GOT3 (cell line): ENCODE measurements at places on chromosomes 5 and 9.

DNA sequence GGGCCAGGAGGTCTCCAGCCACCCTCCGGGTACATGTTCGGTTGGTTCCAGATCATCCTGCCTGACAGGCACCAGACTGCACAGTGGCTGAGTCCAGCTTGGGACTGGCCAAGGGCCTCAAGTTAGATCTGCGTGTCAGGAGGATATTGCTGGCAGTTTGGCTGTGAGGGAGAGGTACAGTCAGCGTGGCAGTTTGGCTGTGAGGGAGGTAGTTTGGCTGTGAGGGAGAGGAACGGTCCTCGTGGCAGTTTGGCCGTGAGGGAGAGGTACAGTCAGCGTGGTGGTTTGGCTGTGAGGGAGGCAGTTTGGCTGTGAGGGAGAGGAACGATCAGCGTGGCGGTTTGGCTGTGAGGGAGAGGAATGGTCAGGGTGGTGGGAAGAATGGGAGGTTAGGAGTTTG lies 39.0 kb downstream of the CACNA1B start:
- no peak for DNase-seq

DNA sequence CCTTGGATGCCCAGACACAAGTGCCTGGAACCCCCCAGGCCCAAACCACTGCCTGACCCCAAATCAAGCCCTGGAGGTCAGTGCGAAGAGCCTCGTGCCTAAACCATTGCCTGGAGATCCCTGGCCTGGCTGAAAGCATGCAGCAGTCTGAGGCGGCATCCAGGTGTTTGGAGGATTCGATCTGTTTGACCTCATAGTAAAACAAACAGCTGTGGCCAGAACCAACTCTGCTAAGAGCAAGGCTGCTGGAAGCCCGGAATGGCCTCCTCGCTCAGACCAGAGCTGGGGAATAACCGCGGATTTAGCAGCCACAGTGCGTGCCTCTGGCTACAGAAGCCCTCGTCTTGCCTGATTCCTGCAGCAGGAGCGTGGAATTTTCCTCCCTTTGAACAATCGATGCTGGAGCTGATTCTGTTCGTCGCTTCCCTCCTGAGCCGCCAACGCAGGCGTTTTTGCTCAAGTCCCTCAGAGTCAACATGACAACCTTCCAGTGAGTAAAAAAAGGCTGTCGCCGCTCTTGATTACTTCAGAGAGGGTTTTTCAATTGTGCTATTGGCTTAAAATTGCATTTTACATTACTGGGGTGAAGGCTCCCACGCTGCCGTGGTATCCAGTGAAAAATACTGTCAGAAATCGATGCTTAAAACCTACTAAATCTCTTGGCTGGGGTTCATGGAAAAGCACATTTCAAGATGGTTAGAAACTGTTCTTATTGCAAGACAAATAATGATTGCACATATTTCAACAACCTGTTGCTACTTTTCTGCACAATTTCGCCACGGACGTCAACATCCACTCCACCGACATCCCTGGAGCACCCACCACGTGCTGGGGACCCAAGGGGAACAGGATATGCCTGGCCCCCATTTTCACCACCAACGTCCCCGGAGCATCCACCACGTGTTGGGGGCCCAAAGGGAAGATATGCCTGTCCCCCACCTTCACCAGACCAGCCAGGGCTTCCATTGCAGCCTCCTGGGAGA lies 190.0 kb downstream of the OLFM1 start:
- DNase-seq, result no peak

- DNase-seq, result no peak
Observed at GRCh38 chr9:111284703-111285102, 45.3 kb downstream of the OR2K2 start.

GRCh38 chr5:107121793-107122519 lies 548.8 kb downstream of the EFNA5 start:
- DNase-seq, result no peak

DNA sequence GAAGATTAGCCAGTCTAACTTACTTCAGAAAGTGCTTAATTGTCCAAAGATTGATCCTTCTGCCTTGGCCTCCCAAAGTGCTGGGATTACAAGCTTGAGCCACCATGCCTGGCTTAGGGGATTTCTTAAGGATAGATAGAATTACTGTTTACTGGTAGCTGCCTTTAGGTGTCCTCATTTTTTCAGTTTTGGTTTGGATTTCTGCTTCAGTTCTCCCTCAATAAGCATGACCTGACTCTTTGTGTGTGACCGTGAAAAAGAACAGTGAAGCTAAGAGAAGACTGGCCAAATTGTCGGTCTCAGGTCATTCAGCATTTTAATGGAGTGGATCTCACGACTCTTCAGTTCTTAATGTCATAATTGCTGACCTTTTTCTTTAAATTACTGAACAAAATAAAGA lies 22.9 kb upstream of the CMYA5 start:
- no peak for DNase-seq

DNA sequence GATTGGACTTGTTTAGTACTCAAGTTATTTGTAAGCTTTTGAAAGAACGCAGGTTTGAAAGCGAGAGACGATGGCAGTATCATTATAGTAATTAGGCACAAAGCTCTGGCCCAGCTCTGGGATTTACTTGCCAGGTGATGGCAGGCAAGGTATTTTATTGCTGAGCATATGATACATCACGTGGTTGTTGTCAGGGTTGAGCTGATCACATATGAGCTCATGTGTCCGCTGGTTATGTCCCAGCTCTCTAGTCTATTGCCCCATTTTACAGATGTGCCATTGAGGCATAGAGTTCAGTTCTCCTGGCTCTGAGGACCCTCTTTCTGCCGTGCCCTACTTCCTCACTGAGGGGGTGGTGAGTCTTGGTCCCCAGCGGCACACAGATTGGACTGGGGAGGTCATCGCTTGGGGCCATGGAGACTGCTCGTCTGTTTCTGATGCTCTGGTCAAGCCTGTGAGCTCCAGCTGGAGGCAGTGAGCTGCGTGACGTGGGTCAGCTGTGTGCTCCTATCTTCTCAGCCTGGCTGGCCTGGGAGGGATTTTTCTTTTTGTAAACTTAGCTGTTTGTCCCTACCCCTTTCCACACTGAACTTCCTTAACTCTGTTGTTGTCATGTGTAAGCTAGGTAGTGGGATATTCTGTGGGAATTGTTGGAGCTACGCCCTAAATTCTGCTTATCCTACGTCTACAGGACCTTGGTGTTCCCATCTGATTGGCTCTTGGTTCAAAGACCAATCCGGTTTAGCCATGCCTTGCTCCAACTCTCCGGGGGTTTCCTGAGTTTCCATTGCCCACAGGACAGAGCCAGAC lies 2.2 kb downstream of the NXNL2 start:
- no peak for DNase-seq

DNA sequence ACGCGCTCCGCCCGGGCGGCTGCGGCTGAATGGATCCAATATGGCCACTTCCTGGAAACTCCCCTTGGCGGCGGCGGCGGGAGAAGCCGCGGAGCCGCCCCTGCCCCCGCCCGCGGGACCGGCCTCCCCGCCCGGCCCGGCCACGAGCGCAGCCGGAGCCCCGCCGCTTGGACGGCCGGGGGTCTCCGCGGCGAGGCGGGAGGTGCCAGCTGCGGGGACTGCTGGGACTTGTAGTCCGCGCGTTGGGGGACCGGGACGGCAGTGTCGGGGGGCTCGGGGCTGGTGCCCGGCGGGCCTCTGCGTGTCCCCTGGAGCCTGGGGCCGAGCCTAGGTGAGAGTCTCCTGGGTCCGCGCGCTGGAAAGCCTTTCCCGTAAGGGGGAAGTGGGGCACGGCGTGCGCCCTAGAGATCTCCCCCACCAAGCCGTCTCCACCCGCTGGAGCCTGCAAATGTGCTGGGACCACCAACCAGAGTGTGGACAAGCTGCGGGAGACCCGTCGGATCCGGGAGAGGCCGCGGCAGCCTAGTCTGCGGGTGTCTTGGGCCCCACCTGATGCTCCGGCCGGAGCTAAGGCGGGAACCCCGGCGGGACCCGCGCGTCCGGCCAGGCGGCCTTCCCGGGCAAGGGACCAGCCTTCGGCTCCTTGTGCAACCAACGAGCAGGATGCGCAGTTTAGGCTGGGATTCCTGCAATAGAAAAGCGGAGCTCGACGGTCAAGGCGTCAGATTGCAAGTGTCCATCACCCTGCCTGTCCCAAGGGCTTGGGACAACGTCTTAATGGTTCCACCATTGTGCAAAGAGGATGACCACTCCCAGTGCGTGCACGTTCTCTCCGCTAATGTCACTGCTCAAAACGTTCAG lies at the start of gene SEPTIN8:
Gene SEPTIN8, minus strand, starts transcription at position 31 of the 861 bp plus-strand sequence. CDS start 102 bp downstream, outside the sequence.
- DNase-seq, result no peak

GRCh38 chr9:112012026-112012902 lies 115.7 kb downstream of the UGCG start:
- peak; percentile 12 for DNase-seq

DNA sequence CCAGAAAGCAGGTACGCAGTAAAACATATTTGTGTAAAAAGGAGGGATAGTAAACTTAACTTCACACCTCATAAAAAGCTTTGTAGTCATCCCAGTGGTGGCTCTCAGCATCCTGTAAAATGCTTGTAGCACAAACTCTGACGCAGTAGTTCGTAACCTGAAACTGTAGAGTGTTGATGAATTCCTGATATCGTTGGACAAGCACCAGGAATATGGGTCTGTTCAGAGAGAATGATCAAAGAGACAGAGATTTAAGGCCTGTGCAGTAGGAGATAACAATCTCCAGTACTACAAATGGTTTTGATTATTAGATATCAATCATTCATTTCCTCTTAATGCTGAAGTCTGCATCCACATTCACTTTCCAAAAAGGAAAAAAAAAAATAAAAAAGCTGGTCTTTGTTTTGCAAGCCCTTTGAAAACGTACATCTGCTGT lies 148.5 kb downstream of the KIAA0825 start:
- DNase-seq, result no peak

DNA sequence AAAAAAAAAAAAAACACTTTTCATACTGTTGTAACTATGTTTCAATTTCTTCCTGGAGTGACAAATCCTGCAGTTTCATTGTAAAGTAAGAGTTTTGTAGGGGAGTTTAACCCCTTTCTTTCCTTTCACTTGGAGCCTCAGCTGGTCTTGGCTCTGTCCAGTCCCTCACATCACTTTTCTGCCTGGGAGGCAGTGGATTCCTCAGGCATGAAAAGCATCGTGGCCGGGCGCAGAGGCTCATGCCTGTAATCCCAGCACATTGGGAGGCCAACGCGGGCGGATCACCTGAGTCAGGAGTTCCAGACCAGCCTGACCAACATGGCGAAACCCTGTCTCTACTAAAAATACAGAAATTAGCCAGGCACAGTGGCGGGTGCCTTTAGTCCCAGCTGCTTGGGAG lies 45.6 kb upstream of the MYO10 start:
- DNase-seq, result no peak

- DNase-seq, result no peak
Observed at GRCh38 chr9:79801459-79801858, 229.7 kb downstream of the TLE4 start.

DNA sequence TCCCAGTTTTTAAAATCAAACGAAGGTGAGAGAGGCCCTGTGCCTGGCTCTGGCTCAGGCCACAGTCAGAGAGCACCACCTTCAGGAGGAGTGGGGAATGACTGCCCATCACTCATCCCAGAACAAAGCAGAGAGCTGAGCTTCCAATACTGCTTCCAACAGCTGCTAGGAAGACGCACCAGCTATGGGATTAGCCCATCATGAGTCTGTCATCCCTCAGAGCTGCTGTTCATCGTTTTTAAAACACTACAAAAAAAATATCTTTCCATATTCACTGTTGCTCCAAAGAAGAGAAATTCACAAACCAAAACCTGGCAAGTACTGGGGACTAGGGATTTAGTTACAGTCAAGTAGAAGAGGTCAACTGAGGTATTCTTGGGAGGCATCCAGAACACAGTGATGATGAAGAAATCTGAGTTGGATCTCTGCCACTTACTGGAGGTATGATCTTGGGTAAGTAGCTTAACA lies 102.4 kb downstream of the CDK5RAP2 start:
- peak; percentile 11 for DNase-seq

- no peak for DNase-seq
Observed at GRCh38 chr5:110115503-110115902, 425.8 kb downstream of the MAN2A1 start.

DNA sequence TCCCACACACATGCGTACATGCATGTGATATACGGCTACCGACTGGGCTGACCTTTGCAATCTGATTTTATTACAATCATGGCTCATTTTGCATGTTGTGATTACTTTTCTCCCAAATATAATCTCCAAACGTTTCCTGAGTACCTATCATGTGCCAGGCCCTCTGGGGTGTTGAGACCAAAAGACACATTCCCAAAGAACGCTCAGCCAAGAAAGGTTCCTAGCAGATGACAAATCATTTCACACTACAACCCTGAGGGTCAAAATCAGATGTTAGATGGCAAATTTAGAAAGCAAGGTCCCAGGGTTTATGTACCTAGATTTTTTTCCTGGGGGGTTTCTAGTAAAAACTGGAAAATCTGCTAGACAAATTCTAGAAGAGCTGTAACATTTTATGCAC lies 32.4 kb upstream of the SLC25A51 start:
- DNase-seq, result no peak
